CD4-positive, alpha-beta T cell treated with Interleukin-15 for 1 hour (primary cell): ENCODE measurements at places on chromosomes 16 and 17.

DNA sequence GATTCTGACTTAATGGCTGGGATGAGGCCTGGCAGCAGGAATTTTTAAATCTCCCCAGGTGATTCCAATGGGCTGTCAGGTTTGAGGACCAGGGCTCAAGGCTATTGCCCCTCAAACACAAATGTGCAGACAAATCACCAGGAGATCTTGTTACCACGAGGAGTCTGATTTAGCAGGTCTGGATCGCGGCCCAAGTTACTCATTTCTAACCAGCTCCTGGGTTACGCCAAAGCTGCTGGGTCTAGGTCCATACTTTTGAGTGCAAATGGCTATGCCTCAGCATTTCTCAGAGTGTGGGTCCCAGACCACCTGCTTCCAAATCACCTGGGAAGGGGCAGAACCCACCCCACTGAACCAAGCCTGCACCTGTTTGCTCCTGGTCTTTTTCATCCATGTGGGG is 33.1 kb downstream of the CNGB1 start:
- DNase-seq, result no peak

DNA sequence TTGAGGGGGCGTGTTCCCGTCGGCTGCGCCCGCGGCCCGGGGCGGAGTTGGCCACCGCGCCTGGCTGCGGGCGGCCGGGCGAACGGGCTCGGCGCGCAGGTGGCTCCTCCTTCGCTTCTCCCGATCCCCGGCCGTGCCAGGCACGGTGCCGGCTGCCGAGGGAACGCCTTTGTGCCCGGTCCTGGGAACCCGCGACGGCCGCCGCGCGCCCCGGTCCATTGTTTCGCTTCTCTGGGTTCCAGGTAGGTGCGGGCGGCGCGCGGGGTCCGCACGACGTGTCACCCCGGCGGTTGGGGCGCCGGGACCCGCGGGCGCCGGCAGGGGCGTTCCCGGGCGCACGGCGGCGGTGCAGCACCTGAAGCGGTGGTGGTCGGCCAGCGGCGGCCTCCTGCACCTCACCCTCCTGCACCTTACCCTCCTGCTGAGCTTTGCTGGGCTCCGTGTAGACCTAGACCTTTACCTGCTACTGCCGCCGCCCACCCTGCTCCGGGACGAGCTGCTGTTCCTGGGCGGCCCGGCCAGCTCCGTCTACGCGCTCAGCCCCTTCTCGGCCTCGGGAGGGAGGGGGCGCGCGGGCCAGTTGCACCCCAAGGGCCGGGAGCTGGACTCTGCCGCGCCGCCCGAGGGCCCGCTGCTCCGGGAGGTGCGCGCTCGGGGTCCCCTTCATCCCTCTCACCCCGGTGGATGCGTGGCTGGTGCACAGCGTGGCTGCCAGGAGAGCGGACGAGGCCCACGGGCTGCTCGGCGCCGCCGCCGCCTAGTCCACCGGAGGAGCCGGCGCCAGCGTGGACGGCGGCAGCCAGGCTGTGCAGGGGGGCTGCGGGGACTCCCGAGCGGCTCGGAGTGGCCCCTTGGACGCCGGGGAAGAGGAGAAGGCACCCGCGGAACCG is 99.9 kb downstream of the EFCAB13 start:
- no peak for DNase-seq

GRCh38 chr17:15087946-15088345 is 177.2 kb downstream of the PMP22 start:
- DNase-seq, result no peak

GRCh38 chr16:78122774-78123315 is 23.4 kb downstream of the WWOX start:
- DNase-seq, result no peak

- DNase-seq, result no peak
Observed at GRCh38 chr17:81453712-81454111, 58.5 kb downstream of the BAHCC1 start.

GRCh38 chr17:40179923-40180659 is 2.8 kb downstream of the RAPGEFL1 start:
- DNase-seq, result no peak
